Stimulated activated CD4-positive, alpha-beta T cell treated with anti-CD3 and anti-CD28 coated beads, Interleukin-15, amount 100 ng/mL, for 24 hours (primary cell): ENCODE measurements at places on chromosomes 4 and X.

DNA sequence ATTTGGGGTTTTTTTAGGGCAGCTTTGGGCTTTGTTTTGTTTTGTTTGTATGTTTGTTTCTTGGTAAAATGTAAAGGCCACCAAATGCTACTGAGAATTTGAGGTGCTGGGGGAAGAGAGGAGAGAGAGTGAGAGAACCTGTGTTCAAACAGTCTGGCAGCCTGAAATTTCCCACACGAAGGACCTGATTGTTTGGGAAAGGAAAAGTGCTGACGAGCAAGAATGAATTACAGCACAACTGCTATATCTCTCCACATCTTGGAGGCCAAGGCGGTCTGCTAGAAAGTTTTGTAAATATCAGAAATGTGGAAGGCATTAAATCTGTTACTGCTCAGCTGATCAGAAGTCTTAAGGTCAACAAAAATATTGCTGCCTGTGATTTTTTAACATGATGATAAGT is 170.5 kb downstream of the PALLD start:
- no peak for DNase-seq

DNA sequence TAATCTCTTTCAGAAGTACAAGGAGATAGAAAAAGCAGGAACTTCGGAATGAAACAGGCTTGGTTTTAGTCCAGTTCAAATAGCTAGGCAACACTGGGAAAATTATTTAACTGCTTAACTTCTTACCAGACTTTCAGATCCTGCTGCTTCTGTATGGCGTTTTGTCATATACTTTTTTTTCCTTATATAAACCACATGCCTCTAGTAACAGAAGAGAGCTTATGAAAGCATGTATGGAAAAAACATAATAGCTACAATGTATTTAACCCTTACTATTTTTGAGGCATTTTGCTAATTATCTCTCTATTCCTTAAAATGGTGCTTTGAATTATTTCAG is 439.6 kb downstream of the INPP4B start:
- DNase-seq = no peak

DNA sequence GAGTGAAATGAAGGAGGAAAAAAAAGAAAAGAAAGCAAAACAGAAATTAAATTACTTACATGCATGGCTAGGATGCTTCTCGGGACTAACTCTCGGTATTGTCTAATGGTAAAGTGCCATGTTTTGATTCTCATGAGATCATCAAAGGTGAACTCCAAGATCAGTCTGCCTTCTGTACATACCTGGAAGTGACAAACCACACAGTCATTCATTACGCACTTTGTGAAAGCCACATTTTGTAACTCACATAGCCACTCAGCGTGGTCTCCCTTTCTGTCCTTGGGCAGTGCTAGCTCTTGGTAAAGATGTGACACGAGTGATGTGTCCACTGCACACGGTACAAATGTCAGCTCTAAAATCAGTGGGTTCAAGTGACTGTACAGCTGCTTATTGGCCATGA is 309.8 kb downstream of the LDB2 start:
- no peak for DNase-seq

- DNase-seq = no peak
These were observed 64.4 kb downstream of the DLG3 start for GRCh38 chrX:70509078-70509477.
